ENCODE measurements at places on chromosomes 11 and 22.

GRCh38 chr11:129720156-129720555, 95.5 kb upstream of the TMEM45B start:
- DNase-seq: no peak

DNA sequence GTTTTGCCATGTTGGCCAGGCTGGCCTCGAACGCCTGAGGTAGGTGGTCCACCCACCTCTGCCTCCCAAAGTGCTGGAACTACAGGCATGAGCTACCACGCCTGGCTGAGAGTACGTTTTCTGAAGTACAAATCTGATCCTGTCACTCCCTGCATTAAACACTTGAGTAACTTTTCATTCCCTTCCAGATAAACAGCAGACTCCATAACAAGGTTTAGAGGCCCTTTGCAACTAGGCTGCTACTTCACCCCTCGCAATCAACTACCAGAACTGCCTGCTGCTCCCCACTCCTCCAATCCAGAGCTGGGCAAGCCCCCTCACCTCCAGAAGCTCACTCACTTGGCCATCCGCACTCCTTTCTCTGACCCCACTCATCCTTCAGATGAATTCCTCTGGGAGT, 1.5 kb downstream of the KCTD14 start:
- no peak for DNase-seq

- DNase-seq: no peak
These were observed 359.3 kb downstream of the TENM4 start for GRCh38 chr11:79081471-79082031.

DNA sequence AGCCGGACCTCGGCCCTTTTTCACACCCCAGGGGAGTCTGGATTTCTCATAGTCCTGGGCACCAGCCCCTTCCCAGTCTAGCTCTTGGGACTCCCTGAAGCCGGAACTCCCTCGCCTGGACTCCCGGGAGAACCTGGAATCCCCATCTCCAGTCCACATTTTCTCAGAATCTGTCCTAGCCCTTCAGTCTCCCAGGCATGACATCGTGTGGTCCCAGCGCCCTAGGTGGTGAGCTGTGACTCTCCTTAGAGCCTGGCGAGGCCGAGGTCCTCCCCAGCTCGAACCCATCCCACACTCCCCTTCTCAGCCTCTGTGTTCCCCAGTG, 673 bp upstream of the DUSP18 start:
- peak; percentile 30 for DNase-seq

DNA sequence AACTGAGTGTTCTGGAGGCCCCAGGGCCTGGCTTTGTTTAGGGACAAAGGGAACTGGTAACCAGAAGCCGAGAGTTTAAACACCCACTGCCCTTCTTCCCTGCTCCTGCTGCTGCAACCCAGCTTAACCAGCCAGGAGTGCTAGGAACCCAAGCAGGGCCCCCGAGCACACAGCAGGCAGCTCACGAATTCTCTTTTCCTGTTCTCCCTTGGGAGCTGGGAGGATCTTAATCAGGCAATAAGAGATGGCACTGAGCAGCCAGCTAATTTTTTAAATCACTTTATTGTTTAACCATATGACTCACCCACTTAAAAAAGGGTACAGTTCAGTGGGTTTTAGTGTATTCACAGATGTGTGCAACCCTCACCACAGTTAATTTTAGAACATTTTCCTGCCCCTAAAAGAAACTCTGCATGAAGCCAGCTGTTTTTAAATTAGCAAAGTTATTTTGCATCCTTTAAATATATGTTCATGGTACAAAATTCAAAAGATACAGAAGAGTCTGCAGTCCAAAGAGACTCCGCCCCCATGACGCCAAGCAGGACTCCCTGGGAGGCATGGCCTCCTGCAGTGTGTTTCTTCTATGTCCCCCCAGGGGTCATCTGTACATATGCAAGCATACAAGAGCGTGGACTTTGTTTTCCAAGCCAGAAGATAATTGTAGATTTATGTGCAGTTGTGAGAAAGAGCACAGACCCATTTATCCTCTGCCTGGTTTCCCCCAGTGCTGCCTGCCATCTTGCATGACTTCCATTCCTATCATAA, 18.9 kb upstream of the PPP6R3 start:
- no peak for DNase-seq

DNA sequence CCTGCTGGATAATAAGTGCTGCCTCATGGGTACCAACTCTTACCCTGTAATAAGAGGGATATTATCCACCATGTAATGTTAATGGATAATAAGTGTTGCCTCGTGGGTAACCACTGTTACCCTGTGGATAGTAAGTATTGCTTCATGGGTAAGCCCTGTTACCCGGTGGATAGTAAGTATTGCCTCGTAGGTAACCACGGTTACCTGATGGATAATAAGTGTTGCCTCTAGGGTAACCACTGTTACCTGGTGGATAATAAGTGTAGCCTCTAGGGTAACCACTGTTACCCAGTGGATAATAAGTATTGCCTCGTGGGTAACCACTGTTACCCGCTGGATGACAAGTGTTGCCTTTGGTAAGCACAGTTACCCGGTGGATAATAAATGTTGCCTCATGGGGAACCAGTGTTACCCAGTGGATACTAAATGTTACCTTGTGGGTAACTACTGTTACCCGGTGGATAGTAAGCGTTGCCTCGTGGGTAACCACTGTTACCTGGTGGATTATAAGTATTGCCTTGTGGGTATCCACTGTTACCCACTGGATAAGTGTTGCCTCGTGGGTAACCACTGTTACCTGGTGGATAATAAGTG, 18.6 kb upstream of the NXPE4 start:
- DNase-seq: no peak

DNA sequence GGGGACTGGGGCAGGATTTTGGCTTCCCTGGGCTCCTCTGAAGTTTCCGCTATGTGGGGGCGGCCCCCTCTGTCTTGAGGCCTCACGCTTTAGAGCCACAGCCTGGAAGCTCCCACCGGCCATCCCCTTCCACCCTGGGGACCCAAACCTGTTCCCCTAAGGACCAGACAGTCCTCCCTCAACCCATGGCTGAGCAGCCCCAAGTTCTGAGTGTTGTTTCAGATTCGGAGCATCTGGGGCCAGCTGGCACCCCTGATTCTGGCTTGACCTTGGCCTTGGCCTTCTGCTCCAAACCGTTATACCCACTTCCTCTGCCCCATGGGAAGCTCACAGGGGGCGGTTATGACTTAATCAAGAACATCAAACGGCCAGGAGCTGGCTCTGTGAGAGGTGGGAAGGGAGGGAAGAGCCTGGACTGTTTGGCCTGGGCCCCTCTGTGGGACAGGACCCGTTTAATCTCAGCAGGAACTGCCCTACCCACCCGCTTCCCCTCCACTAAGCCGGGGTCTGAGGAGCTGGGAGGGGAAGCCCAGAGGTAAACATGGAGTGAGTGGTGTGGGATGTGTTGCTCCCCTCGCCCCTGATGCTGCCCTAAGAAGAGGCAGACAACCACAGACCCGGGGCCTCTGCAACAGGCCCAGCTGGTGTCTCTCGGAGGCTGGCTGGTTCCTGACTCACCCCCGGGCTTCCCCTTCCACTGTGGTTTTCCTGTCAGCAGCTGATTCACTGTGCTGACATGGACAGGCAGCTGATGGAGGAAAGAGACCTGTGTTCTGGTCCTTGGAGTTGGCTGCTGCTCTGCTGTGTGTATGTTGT, 3.4 kb downstream of the CD82 start:
- peak; percentile 75 for DNase-seq

GRCh38 chr22:30969532-30970355, 679 bp downstream of the TUG1 start:
- DNase-seq: peak; percentile 44

DNA sequence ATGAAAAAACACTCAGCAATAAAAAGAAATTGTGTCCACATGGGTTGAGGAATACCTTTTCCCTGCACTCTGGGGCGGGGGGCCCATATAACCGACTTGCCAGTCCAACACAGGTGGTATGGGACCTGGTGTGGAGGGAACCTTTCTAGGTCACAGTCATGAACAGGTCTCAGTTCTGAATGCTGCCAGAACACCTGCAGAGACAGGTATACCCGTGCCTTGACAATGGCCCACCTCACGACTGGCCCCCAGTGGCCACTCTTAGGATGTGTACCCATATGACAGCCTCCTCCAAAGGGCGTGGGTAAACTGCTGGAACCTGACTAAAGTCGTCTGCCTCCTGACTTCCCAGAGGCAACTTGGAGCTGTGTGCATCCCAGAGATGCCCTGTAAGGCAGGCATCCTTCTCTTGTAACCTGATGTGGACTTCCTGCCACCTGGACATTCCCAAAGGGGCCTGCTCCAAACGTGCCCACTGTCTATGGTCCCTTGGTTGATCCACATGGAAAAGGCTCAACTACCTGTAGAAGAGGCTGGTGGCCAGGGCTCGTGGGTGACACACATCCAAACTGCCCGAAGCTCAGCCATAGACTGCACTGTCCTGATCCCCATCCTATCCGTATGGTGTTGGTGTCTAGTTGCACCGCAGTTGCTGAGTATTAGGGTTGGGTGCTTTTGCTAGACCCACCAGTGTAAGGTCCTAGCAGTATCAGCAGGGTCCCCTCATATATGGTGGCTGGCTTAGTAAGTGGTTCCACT, 859.3 kb downstream of the BRD1 start:
- DNase-seq: peak; percentile 11

- peak; percentile 65 for DNase-seq
These were observed 12.7 kb downstream of the DUSP8 start for GRCh38 chr11:1559111-1559951.

DNA sequence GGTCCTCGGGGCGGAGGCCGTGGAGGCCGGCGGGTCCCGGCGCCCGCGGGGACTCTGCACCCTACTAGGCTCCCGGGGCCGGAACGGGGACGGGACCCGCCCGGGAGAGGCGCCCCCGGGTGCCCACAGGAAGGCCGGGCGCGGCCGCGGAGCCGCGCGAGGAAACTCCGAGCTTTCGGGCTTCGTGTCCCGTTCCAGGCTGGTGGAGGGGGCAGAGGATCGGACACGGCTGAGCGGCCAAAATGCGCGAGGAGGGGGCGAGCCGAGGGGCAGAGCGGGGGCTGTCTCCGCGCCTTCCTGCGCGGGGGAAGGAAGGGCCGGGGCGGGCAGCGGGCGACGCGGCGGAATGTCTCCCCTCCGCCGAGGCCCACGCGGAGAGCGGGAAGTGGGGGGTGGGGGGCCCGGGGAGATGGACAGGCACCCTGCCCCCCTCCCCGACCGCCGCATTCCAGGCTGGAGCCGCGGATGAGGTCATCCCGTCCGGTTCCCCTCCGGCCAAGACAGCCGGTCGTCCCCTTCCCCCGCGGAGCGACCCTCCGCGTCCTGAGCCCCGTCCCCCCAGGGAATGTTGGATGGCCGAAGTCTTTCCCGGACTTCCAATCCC, 430 bp downstream of the CDC42EP1 start:
- DNase-seq: no peak

- peak; percentile 80 for DNase-seq
These were observed 36.6 kb downstream of the RPL27A start for GRCh38 chr11:8719211-8719649.

GRCh38 chr22:45564349-45565030, 61.8 kb downstream of the FBLN1 start:
- DNase-seq: no peak

GRCh38 chr11:73147771-73148681, 5.9 kb upstream of the FCHSD2 start:
- no peak for DNase-seq

DNA sequence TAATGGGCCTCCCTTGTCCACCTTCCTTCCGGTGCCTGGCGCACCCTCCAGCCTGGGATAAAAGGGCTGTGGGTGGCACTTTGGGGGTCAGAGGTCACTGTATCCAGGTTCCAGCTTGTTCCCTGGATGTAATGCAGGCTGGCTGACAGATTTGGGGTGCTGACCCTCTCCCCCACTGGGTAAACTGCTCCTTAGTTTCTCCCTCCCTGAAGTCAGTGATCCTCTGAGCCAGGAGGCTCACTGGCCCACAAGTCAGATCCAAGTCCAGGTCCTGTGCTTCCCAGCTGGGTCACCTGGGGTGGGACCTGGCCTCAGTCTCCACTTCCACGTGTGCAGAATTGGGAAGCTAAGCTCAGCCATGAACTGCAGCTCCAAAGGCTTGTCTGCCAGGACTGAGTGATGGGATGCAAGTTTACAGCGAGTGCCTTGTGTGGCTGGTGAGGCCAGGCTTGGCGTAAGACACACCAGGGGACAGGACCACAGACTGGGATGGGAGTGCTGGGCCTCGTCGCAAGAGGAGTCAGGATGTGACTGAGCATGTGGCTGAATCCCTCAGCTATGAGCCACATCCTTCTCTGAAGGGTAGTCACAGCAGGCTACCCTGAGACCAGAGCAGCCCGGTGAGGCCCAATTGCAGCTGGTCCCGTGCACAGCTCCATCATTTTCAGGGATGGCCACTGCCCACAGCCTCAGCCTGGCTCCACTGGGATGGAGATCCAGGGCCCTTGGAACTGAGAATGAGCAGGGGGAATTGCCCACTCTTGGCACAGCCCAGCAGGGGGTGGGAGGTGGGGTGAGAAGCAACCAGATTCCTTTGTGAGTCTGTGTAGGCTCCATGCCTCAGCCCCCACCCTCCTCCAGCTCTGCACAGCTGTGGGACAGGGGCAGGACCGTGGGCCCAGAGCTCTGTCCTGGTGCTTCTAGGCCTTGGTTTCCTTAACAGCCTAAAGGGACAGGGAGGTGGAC, 7.2 kb downstream of the SHISA8 start:
- no peak for DNase-seq

DNA sequence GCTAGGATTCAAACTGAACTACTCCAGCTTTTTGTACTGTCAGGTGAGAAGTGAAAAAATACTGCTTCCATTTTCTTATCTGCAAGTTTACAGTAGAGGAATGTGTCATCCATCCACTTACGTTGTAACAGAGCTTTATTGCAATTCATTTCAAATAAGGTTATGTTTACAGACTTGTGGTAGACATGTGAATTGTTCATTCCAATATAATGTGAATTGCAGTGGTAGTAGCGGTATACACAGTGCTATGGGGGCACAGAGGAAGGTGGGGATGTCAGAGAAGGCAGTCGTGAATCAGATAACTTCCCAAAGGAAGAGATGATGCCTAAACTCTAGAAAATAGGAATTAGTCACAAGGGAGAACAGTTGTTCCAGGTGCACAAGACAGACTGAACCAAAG, 42.5 kb downstream of the CEP57 start:
- no peak for DNase-seq

- DNase-seq: no peak
These were observed 49.7 kb downstream of the MYEOV start for GRCh38 chr11:69343401-69344321.

DNA sequence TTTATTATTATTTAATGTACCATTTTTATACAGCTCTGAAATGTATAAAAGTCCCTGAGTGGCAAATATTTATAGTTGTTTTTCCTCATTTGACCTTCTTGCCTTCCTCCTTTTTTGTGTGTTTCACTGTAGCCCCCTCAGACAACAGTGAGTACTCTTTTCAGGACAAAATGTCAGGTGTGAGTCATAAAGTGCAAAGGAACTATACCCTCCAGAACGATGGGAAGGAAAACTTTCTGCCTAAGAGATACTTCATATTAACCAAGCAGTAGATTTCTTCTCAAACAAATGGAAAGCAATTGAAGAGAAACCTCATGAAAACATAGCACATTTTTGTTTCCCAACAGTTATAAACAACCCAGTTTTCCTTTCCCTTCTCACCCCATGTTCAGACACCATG, 16.1 kb upstream of the MS4A7 start:
- DNase-seq: no peak
